MCF 10A (cell line): ENCODE measurements at places on chromosomes 2 and 18.

GRCh38 chr2:173249661-173250641 lies 104.7 kb upstream of the CDCA7 start:
- no peak for DNase-seq

DNA sequence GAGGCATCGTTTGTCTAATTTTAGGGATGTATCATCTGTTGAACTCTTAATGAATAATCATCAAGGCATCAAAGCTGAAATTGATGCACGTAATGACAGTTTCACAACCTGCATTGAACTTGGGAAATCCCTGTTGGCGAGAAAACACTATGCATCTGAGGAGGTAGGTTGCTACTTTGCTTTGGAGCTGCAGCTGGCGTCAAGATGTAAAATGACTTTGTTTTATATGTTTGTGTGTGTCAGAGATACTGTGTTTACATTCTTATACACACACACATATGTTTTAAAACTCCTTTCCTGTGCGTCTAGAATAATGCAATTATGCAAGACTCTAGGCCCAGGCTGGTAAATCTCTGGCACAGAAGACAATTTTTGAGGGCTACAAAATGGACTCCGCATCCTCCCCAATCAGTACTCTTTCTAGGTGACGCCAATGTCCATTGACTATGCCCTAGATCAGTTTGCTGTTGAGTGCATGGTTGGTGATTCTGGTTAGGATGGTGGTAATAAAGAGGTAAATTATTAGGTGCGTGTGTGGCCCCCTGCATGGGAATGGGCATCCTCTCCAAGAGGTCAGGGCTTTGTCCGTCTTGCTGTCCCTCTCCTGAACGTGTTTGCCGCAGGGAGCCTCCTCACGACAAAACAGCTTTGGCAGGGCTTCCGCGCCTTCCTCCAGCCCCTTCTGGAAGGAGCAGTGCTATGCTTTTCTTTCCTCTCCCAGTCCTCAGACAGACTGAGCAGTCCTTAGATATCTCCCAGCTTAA lies 68.2 kb upstream of the EML6 start:
- DNase-seq: no peak

DNA sequence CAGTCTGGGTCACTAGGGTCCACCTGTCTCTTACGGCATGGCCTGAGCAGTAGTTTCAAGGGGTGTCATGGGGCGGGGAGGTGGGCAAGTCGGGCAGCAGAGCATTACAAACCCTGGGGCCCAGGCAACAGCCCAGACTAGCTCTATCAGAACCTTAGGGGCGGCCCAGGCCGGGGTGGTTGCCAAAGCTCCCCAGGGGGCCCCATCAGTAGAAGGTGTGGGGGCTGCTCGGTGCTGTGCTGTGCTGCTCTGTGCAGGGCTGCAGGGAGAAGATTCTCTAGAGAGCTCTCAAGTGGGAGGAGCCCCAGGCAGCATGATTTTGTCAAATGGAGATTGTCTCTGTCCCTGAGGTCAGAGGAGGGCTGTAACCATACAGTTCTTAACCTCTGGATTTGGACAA lies 36.4 kb upstream of the SLC14A1 start:
- DNase-seq: no peak

- no peak for DNase-seq
Observed at GRCh38 chr2:147927053-147927588, 82.3 kb downstream of the ACVR2A start.

DNA sequence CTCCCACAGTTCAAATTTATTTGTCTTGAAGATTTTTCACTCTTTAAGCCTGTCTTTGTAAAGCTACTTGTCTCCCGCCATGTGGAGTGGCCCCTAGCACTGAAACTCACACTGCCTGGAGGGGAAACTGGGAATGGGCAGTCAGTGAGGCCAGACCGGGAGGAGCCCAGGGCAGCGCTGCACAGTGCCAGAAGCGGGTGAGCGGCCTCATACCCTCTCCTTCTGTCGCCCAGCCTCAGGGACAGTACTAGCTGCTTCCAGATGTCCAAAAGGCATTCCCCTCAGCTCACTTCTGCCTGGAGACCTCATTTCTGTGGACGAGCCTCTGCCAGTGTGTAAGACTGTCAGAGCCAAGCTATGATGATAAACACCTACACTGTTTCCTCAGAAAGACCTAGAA lies 79.9 kb downstream of the SEPTIN10 start:
- no peak for DNase-seq

GRCh38 chr2:220664272-220665107 lies 907.6 kb downstream of the EPHA4 start:
- no peak for DNase-seq

DNA sequence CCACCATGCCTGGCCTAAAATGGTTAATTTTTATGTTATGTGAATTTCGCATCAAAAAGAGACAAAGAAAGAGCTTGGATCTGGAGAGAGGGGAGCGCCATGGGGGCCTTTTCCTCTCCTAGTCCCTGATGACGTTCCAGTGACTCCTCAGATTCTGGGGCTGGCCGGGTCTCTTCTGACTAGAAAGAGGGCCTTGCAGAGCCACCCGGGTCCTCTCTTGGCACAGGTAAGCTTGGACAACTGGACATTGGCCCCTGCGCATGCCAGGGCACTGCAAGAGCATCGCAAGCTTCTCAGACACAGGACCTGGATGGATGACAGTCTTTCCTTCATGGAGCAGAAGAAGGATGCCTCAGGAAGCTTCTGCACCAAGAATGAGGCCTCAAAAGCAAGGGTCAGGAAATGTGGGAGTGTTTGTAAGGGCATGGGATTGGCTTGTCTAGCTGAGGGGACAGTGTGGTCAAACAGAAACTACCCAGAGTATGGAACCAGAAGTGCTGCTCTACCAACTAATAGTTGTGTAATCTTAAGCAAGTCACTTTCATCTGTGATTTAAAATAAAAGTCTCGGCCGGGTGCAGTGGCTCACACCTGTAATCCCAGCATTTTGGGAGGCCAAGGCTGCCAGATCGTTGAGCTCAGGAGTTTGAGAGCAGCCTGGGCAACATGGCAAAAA lies 35.2 kb downstream of the FOSL2 start:
- no peak for DNase-seq

- DNase-seq: peak; percentile 88
Observed at GRCh38 chr2:31414601-31415241, at the start of gene XDH. Gene XDH, minus strand, starts transcription at chr2:31414742. Its CDS starts 76 bp downstream, at chr2:31414666.

DNA sequence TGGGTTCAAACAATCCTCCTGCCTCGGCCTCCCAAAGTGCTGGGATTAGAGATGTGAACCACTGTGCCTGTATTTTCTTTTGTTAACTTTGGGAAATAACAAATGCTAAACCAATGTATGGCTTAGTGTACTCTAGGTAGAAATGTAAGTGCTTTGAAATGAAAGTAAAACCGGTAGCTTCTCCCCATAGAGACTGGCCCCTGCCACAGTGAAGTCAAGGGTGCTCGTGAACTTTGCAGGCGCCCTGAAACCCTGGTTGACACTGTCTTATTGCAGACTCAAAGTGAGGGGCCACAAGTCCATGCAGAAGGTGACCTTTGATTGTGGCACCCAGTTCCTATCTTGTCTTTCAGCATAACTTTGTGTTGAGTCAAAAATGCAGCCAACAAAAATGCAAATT lies 24.2 kb upstream of the MTCL1 start:
- DNase-seq: no peak

DNA sequence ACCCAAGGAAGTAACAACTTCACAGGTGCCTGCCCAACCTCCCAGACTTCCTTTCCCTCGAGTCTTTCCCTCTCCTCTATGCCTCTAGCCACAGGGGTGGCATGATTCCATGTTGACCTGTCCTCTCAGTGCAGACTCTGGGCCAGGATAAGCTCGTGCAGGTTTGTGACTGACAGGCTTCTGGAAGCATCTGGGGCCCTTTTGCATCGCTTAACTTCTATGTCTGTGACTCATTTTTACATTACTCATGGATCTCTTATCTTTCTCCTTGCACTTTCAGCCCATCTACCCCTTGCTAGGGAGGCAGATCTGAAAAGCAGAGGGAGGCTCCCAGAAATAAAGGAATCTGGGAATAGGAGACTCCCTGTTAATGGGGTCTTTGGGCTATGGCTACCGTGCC lies 98.5 kb upstream of the RIOK3 start:
- peak; percentile 27 for DNase-seq

DNA sequence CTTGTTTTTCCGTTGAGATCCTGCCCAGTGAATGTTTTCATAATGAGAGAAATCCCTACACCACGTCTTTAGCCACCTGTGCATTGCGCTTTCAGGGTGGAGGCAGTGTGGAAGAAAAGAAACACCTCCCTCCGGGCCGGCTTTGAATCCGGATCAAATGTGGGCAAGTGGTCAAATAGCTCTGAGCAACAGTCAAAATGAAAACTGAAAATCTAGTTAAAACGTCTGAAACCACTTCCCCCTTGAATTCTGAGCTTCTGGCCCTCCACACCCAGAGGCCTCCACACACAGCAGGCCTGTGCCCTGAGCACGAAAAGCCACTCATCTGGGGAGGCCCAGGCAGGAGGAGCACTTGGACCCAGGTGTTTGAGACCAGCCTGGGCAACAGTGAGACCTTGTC lies 263.6 kb upstream of the SALL3 start:
- no peak for DNase-seq

DNA sequence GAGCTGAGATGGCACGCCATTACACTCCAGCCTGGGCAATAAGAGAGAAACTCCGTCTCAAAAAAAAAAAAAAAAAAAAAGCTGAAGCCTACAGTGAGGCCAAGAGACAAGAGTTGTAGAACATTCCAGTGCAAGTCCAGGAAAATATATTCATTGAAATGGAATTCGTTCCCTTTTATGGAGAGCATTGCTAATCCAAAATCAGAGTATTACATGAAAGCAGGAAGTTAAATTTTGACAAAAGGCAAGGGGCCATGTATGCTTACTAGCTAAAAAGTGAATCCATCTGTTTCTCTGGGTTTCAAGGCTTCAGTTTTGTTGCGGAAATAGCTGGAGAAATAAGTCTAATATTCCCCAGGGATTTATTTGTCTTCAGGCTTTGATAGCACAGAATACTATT lies 471.7 kb downstream of the THSD7B start:
- no peak for DNase-seq

DNA sequence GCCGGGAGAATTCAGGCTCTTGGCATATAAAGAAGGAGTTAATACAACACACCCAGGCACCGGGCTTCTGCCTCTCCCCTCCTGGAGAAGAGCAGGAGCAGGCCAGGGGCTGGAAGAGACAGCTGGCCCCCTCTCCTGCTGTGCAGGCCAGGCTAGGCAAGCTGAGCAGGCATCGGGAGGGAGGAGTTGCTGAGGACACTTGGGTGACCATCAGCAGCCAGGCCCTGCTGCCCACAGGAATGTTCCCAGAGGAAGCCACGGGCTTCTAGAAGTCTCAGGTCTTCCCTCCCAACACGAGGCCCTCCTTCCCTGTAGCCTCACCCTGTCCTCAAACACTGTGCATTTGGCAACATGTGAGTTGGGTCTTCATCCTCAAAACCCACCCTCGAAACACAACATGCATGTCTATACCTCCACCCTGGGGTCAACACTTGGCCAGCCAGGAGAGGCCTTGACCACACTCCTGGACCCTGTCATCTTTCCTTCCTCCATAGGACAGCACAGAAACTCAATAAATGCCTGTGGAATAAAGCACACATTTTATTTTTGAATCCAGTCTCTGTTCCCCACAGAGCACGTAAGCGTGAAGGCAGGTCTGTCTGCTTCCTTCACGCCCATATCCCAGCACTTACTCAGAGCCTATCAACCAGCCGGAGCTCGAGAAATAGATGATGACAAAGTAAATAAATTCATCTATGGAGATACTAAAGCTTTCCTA lies 433.8 kb upstream of the ID2 start:
- no peak for DNase-seq

- DNase-seq: no peak
Observed at GRCh38 chr2:38190542-38191218, 114.7 kb upstream of the CYP1B1 start.

GRCh38 chr2:237662671-237663093 lies 35.3 kb downstream of the LRRFIP1 start:
- DNase-seq: peak; percentile 93

GRCh38 chr2:79947751-79948150 lies 356.8 kb downstream of the LRRTM1 start:
- no peak for DNase-seq

GRCh38 chr18:69358212-69358895 lies 42.3 kb upstream of the DOK6 start:
- DNase-seq: no peak
